AG04450 (cell line): ENCODE measurements at places on chromosomes 11 and 22.

DNA sequence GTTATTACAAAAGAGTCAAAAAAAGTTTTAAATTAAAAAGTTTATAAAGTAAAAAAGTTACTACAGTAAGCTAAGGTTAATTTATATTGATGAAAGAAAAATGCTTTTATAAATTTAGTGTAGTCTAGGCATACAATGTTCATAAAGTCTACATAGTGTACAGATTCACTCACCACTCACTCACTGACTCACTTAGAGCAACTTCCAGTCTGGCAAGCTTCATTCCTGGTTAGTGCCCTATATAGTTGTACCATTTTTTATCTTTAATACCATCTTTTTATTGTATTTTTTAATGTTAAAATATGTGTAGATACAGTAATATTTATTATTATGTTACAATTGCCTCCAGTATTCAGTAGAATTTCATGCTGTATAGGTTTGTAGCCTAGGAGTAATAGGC lies 2.6 kb upstream of the MMP10 start:
- no peak for DNase-seq

GRCh38 chr22:42695294-42695693 lies 25.4 kb downstream of the A4GALT start:
- DNase-seq = no peak

- no peak for DNase-seq
Observed at GRCh38 chr11:74673693-74674360, 57.4 kb downstream of the CHRDL2 start.

DNA sequence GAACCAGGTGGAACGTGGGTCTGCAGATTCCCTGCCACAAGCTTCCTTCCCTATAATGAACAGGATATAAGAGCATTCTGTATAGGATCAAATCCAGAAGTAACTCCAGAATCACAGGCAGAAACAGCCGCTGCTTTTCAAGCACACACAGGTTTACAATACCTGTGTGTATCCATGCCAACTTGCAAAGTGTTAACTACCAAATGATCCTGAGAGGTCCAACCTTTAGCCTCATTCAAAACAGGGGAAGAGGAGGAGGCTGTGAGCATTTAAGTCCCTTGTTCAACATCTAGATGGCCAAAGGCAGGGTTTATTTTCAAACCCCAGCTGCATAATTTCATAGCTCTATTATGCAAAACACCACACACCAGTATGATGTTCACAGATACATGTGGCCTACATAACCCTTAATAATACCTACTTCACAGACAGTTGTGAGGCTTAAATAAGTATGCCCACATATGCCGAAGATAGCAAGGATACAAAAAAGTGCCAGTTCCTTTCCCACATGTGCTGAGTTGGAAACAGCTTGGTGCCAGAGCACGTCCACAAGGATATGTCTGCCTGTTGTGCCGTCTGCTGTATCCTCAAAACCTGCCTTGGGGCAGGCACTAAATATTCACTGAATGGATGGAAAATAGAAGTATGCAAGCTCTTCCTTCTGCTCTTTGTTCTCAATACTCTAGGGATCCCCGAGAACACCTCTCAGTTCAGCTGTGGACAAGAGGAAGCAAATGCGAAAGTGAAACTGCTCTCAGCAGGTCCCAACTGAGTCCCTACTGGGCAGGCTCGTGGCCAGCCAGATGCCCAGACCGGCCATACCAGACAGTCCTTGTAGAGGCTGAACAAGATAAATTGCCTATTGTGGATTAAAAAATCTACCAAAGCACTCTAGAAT lies 66.8 kb downstream of the LARGE1 start:
- DNase-seq = no peak

DNA sequence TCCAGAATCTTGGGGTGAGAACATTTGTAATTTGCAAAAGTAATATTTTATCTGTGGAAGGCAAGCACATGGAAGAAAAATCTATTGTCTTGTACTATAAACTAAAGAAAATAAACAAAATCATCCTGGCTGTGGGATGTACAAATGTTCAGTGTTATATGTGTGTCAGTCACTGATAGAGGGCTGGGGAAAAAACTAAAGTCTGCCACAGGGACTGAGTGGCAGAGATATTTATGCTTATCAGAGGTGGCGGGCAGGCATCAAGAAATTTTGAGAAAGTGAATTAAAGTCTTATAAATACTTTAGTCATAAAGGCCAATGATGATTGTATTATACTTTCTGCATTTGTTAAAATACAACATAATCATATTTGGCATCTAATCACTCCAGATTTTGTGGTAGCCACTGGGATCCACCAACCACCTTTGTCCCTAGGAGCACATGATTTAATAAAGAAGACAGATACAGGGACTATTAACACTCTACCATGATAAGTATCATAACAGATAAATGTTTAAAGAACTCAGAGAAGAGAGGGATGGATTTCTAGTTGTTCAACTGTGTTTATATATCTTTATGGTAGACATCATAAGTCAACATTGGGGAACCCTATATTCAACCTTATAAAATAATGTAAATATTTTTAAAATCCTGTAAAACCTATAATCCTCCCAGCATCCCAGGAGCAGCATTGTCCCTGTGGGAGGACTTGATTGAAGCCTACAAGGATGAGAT lies 2.6 kb upstream of the ENDOD1 start:
- no peak for DNase-seq

DNA sequence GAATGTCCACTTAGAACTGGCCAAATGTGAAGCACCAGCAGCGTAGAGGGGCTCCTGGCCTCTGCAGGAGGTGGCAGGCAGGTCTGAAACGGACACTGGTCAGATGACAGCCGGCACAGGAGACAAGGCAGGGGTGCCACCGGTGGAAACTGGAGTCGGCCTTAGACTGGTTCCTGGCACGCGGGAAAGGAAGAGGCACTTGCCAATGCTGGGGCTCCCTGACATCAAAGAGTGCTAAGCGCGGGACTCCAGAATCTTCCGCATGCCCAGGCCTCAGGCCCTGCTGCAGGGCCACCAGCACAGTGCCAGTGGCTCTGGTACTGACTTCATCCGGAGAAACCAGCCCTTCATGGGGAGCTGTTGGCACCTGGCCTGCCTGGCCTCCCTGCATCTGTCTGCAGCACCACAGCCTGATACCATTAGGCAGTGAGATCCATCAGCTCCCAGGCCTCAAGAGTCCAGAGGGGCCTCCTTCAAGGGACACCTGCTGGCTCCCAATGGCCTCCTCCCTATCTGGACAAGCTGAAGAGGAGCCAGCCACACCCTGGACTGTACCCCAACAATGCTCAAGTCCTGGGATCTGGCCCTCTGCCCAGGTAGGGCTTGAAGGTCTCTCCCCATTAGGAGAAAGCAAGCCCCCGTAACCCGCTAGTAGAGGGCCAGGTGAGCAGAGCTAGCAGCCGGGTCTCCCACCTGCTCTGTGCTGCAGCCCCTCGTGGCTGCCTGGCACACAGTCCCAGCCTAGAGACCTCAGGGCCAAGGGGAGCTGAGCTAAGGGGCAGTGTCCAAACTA lies 29.7 kb upstream of the GNB1L start:
- no peak for DNase-seq

DNA sequence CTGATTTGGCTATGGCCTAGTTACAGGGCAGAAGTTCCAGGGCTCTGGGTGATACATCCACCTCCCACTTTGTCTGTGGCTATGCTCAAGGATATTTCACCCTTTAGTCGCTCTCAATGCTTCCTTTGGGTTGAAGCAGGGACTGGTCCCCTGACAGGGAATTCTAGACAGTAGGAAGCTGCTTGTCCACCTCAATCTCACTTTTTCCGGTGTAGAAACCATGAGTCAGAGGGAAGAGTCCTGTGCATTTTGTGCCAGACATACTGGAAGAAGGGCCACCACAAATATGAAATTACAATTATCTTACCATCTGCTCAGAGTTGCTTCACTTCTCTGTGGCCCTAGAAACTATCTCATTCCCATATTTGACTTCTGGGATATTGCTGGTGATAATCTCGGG lies 413.7 kb upstream of the FAT3 start:
- no peak for DNase-seq

DNA sequence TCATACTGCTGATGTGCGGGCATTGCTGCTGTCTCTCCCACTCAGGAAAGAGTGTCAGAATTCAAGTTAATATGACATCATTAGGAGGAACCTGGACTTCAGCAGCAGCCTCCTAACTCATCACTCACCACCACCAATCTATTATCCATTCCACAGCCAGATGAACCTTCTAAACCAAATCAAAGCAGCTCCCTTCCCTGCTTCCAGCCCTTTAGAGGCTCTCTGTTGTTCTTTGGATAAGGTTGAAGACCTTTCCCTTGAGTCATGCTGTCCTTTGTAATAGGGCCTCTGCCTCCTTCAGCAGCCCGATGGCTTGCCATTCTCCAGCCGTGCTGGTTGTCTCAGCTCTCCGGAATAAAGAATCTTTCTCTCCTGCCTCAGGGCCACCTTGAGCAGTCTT lies 301.3 kb downstream of the DDX10 start:
- DNase-seq = no peak

DNA sequence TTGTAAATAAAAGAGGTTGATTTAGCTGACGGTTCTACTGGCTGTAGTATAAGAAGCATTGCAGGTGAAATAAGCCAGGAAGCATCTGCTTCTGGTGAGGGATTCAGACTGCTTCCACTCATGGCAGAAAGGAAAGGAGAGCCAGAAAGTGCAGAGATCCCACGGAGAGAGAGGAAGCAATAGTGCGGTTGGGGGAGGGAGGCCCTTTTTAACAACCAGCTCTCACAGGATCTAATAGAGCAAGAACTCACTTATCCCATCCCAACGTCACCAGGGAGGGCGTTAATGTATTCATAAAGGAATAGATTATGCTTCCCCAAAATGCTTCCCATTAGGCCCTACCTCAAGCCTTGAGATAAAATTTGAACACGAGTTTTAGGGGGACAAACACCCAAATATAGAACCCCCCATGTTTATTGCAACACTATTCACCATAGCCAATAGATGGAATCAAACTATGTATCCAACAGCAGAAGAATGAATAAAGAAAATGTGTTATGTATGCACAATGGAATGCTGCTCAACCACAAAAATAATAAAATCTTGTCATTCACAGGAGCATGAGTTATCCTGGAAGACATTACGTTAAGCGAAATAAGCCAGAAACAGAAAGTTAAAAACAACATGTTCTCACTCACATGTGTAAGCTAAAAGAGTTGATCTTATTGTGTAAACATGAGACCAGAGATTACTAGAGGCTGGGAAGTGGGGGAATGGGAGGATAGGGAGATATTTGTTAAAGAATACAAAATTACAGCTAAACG lies 908.3 kb upstream of the ANO3 start:
- DNase-seq = no peak

GRCh38 chr11:113991718-113992458 lies 17.0 kb downstream of the HTR3A start:
- DNase-seq = no peak

DNA sequence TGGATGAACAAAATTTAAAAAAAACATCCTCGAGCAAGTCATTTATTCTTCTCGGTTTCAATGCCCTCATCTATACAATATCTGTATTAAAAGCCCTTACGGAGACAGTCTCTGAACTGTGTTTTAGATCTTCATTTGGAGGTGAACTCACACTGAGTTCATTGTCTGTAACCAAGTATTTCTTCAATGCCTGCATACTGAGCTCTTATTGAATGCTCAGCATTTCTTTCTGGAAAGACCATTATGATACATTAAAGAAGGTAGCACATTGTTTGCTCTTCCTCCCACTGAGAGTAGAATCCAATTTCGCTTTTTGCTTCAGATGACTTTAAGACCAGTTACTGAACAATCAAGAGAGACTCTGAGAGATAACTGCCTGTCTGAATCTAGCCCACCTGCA lies 1.7 kb upstream of the ANO3 start:
- no peak for DNase-seq

GRCh38 chr22:31861226-31861840 lies 83.0 kb upstream of the YWHAH start:
- DNase-seq = no peak

GRCh38 chr11:41459465-41460401 lies at the start of gene LRRC4C:
LRRC4C (minus strand) TSS chr11:41459652.
- no peak for DNase-seq

GRCh38 chr11:69588270-69588669 lies 52.7 kb upstream of the CCND1 start:
- peak; percentile 23 for DNase-seq

GRCh38 chr11:120952461-120953434 lies 71.2 kb upstream of the TBCEL start:
- DNase-seq = peak; percentile 21

- no peak for DNase-seq
Observed at GRCh38 chr11:115745610-115746512, 241.6 kb upstream of the CADM1 start.
